ENCODE measurements at places on chromosomes 11 and 22.

GRCh38 chr11:34537636-34538035, 24.0 kb upstream of the ELF5 start:
- DNase-seq = no peak

- DNase-seq = no peak
Observed at GRCh38 chr11:73126804-73127480, 15.2 kb downstream of the FCHSD2 start.

DNA sequence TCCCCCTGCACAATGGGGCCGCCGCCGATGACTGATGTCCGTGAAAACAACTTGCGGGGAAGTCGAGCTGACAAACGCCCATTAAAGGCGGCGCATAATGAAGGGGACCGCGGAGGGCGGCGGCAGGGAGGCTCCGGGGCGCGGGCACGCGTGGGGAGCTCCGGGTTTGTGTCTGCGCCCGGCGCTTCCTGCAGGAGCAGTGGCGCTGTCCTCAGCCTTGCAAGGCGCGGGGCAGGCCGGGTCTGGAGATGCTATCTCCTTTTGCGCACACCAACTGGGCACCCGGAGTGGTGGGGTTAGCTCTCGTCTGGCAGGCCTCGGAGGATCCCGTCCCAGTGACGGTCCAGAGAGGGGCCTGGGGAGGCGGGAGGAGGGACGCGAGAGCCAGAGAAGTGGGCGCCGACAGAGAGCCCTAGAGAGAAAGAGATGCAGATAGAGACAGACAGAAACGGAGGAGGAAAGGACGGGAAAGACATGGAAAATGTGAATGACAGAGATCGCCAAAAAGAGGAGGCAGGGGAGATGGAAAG, 390 bp upstream of the FGF3 start:
- no peak for DNase-seq

DNA sequence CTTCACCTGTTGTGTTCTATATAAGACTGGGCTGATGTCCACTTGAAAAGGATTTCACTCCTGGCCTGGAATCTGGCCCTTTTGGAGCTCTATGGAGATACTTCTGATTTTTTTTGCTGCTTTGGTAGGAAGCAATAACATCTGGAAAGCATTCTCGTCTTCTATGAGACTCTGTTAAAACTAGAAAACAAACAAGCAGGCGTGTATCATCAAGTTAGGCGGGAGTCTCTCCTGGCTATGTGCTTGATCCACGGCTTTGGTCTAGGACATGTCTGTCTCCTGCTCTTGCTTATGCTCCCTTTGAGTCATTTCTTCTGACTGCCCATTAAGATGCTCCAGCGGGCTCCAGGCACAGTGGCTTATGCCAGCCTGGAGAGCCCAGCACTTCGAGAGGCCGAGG, 121.4 kb upstream of the TTC12 start:
- DNase-seq = no peak

- DNase-seq = no peak
Observed at GRCh38 chr11:44445500-44446365, 119.7 kb upstream of the CD82 start.

DNA sequence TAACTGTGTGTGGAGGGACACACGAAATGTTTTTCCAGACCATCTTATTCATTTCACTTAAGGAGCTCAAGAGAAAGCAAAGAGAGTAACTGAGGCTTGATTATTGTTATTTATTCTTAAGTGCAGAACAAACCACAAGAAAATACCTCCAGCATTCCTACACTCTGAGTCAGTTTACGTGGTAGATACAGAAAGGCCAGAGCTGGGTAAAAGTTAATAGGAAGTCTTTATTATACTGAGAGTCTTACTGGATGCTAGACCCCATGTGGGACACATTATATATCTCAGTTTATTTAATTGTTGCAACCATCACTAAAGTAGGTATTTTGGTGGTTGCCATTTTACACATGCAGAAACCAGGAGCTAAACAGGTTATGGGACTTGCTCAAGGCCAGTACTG, 261.4 kb upstream of the POU2AF2 start:
- no peak for DNase-seq

All from inflammatory macrophage (primary cell).